ENCODE measurements at places on chromosomes 4 and X.

DNA sequence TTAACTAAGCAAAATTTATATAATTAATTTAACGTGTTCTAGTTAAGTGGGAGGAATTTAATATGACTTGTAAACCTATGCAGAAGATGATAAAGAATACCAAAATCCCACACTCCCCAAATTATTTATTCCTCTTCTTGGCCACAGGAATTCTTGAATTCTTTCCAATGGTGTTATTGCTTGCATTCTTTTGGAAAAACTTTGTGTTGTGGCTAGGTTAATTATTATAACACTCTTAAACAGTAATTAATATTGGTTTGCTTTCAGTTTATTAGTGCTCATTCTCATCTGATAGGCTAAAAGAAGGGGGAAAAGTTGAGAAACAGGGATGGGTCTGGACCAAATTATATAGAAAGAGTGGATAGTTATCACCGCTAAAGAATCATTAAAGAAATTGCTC is 141.5 kb upstream of the PABPC4L start:
- no peak for DNase-seq

- DNase-seq, result no peak
These were observed 33.1 kb downstream of the ENPEP start for GRCh38 chr4:110508827-110509710.

DNA sequence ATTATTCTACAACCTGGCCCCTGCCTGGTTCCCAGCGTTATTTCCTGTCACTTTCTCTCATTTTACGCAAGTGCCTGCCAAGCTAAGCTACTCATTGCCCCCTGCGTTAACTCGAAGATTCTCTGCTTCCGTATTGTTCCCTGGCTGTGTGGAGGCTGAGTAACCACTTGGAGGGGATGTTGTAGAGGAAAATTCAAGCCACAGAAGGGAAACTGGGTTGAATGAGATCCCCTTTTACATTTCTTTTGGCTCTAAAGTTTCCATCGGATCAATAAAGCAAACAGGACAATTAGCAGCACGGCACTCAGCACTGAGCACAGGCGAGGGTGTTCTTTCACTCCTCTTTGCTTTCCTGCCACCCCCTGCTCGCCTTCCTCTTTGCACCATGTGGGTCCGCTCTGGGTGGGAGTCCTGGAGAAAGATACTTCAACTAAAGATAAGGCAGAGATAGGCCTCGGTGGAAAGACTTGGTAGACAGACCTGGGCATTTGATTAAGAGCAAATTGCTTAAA is 4.2 kb upstream of the TMSB4X start:
- no peak for DNase-seq

- DNase-seq, result no peak
These were observed 22.2 kb downstream of the LIAS start for GRCh38 chr4:39480902-39481695.

- DNase-seq, result no peak
These were observed 350.3 kb downstream of the PTTG2 start for GRCh38 chr4:38310446-38311043.

DNA sequence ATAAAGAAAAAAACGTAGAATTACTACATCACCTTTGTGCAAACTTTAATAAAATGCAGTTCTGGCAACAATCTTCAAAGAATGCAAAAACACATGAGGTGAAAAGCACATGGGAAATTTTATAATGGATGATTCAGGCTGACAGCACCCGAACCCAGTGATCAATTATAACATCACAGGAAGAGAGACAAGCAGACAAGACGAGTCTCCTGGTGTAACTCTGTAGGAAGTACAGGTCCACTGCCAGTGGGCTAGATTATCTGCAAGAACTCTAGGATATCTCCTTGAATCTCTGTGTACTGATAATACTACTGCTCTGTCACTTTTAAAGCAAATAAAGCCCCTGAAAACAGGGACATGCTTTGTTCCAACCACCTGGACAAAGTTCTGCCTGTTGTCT is 58.9 kb upstream of the NXF3 start:
- no peak for DNase-seq

GRCh38 chr4:177568931-177569330 is 126.7 kb upstream of the AGA start:
- DNase-seq, result no peak

DNA sequence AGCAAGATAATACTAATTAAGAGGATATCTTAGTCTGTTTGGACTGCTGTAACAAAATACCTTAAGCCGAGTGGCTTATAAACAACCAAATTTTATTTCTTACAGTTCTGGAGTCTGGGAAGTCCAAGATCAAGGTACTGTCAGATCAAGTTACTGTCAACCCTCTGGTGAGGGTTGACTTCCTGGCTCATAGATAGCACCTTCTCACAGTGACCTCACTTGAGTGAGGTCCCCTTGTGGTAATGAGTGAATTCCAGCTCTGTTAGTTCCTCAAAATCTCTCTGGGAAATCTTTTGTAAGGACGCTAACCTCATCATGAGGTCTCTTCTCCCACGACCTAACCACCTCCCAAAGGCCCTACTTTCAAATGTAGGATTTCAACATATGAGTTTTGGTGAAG is 36.9 kb upstream of the ADGRA3 start:
- no peak for DNase-seq

DNA sequence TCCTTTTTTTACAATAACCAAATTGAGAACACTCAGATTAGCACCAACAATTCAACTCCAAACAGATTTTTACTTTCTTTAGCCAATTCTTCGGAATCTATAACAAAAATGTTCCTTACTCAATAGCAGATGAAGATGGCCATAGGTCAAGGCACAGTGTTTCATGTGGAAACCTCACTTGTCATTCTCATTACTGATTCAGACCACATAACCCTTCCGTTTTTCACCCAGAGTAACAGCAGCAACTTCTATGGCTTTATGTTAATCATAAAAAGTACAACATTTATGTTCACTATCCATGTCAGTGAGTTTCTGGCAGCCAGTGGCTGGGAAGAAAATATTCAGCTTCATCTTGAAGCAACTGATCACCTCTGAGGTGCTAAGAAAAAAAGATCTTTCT is 358.3 kb upstream of the TECRL start:
- DNase-seq, result no peak

GRCh38 chr4:81740487-81740886 is 268.8 kb upstream of the RASGEF1B start:
- DNase-seq, result no peak

GRCh38 chr4:119337010-119337409 is 15.1 kb upstream of the FABP2 start:
- no peak for DNase-seq

DNA sequence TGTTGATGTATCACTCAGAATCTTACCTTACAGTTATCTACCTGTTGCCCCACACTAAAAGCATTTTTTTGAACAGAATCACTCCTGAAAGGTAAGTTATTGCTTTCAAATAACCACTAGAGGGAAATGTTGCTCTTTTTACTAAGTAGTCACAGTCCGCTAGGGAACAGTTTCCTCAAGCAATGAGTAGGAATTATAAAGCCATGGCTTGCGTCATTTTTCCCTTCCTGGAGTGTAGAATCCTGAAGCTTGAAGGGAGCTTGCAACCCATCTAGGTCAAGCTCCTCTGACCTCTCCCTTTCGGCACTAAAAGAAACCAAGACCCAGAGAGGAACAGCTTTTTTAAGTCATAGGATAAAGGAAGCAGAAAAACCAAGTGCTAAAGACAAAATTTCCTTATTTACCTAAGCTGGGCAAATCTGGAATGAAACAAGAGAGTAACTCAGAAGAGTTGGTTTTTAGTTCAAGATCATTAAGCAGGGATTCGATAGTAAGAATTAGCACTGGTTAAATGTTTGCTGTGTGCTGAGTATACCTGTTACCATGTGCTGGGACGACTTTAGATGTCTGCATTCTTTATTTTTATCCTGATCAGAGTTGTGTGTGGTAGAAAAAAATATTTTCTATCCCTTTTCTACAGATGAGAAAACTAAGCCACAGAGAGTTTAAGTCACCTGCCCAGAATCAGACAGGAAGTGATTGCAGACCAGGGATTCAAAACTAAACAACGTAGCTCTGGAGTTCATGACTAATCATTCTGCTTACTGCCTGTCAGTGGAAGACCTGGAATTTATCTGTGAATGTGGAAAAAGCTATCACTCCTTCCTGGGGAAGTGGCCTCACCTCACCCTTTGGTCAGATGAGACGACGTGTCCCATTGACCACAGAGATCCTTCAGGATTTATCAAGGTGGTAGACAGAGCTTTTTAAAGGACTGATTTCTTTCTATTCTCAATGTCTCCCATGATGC is 631.5 kb downstream of the RAB28 start:
- DNase-seq, result no peak

DNA sequence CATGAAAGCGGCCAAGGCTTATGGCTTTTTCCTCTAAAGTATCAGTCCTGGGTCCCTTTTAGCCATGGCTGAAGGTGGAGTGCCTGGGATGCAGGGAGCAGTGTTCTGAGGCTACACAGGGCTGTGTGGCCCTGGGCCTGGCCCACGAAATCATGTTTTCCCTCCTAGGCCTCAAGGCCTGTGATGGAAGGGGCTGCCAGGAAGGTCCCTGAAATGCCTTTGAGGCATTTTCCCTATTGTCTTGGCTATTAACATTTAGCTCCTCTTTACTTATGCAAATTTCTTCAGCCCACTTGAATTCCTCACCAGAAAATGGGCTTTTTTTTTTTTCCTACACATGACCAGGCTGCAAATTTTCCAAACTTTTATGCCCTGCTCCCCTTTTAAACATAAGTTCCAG is 657.0 kb downstream of the DACH2 start:
- no peak for DNase-seq

DNA sequence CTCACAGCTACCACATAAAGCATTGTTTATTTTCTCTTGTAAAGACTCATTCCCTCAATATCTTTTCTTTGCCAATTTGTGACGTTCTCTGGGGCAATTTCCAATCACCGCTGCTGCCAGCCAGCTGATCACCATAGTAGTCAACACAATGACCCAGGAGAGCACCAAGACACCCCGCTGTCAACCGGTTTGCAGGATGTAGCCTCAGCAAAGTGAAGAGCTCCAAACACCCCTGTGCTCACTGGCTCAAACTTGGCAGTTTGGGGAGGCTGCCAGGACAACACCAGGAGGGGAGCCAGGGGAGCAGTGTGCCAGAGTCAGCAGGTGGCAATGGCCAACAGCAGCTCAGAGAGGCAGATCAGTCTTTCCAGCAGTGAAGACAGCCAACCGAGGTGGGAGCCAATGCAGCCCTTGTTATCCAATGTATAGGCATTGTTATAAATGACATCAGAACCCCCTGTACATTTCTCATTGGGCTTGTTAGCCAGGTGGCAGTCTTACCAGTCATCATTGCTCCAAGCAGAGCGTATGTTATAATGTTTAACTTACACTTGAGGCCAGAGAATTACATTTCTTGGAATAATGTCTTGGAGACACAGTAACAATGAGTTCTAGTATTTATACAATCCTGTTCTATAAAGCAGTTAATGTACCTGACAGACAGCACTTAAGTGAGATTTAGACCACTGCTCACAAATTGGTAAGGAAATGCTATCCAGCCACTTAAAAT is 274.9 kb upstream of the GK2 start:
- DNase-seq, result no peak

- no peak for DNase-seq
These were observed 1230.3 kb downstream of the RPA4 start for GRCh38 chrX:98114021-98114420.

GRCh38 chr4:28251831-28252230 is 1391.2 kb downstream of the STIM2 start:
- DNase-seq, result no peak

All from thoracic aorta (tissue), 2 donors.